Adrenal gland (tissue), 19 donors: ENCODE measurements at places on chromosomes 6 and 20. TPM values are rescaled to one million over a fixed set of nuclear protein-coding genes. Genes with fewer than 3 reads are reported as not detected.

Gene FAM83C
- not detected for total RNA-seq

Gene BANF2
- total RNA-seq = not detected

- no peak for DNase-seq
These were observed 7.4 kb downstream of the PCK1 start for GRCh38 chr20:57568088-57568896.

DNA sequence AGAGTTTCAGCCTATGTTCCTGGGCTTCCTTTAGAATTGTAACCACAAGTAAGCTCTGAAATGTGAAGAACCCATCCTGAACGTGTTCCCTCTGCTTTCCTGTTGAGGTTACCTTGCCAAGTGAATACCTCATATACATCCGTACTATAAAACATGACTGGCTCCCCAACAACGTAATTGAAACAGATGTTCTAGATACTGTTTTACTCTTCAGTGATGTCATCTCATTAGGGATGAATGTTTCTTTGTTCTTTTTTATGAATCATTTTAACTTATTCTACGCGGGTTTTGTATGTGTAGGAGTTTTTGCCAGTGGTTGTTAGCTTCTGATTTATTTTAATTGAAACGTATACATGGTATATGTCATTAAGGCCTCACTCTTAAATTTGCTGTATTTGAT is 166.8 kb downstream of the SAMD5 start:
- no peak for DNase-seq

GRCh38 chr20:62860924-62861691 is 514 bp downstream of the TCFL5 start:
- DNase-seq = no peak
